ENCODE measurements at places on chromosomes 6 and 20.

GRCh38 chr6:43082806-43083655 is 6.9 kb downstream of the PTK7 start:
- no peak for DNase-seq

DNA sequence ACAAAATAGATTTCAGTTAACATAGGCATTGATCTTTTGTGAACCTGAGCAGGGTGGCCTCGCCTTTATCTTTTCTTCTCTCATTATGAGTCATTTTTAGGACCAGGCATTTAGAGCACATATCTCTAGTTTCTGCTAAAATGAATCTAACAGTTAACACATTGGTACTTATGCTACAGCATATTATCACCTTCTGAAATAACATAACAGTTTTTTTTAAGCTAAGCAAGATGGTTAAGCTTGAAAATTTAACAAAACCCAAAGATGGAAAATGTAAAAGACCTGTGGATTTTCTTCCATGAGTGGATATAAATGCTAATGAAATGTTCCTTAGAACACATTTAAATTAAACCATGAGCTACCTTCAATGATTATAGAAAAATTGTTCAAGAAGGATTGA is 487.1 kb upstream of the RNF217 start:
- no peak for DNase-seq

DNA sequence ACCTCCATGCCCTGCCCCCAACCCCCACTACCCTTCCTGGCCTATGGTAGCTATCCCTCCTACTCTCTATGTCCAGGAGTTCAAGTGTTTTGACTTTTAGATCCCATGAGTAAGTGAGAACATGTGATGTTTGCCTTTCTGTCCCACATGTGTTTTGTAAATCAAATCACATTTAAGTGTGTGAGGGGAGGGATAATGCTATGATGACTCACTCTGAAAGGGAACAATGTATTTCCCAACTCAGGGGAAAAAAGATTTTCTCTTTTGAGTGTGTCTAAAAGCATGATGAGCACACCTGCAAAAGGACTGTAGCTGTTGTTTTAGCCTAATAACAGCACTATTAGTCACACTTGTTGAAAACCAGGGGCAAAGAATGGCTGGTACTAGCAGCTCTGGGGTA is 193.7 kb downstream of the GJA10 start:
- no peak for DNase-seq

DNA sequence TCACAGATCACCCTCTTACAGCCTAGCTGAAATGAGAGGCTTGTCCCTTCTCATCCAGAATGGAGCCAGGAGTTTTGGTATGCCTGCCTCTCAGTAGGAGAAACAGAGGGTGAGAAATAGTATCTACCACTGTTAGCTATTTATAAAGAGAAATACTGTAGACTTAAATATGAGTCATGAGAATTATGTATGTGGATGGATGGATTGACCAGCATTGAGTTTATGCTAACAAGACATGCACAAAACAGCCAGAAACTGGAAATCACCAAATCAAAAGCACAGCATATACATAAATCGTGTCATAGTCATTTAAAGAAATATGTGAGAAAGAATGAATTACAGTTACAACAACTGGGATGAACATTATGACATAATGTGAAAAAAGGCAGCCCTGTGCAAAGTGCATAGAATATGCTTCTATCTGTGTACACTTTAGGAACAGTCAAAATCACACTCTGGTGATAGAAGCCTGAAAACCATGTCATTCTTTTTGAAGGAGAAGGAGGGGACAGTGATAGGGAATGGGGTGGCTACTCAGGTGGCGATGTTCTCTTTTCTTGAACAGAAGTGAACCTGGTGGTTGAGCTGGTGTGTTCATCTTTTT is 79.8 kb upstream of the KIF25 start:
- DNase-seq: no peak

DNA sequence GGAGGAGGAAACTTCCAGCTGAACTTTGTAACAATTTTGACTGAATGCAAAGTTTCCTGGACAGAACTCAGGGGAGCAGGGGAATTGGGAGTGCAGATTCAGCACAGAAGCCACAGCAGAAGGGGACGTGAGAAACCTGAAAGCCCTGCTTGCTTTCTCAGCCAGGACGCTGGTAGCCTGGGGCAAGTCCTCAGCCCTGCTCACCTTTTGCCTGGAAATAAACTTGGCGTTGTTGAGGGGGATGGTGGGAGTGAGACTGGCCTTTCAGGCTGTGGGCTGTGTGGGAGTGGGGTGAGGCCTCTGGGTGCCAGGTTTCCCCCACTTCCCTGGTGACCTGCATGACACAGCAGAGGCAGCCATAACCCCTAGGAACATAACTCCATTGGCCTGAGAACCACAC is 238.1 kb upstream of the HS3ST5 start:
- no peak for DNase-seq

DNA sequence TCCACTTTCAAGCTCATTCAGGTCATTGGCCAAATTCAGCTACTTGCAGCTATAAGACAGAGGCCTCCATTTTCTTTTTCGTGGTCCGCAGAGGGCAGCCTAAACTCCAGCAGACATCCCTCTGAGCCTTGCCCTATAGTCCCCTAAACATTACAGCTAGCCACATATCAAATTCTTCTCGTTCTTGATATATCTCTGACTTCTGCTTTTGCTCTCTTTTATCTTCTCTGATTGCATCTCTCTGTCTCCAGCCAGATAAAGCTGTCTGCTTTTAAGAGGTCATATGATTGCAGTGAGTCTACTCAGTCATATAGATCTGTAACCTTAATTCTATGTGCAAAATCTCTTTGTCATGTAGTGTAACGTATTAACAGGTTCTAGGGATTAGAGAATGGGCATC is 358.4 kb upstream of the RGS17 start:
- DNase-seq: no peak

- DNase-seq: no peak
Observed at GRCh38 chr20:11429168-11429567, 488.5 kb upstream of the BTBD3 start.

GRCh38 chr6:159493231-159493897 is 199.7 kb downstream of the SOD2 start:
- DNase-seq: no peak

- peak; percentile 50 for DNase-seq
Observed at GRCh38 chr20:13788167-13788834, 3.5 kb downstream of the NDUFAF5 start.

GRCh38 chr20:63216849-63217471 is 1.0 kb upstream of the YTHDF1 start:
- DNase-seq: no peak

- no peak for DNase-seq
Observed at GRCh38 chr6:135577059-135577538, 79.6 kb upstream of the AHI1 start.

- no peak for DNase-seq
Observed at GRCh38 chr6:13238017-13238416, 90.3 kb downstream of the TBC1D7 start.

DNA sequence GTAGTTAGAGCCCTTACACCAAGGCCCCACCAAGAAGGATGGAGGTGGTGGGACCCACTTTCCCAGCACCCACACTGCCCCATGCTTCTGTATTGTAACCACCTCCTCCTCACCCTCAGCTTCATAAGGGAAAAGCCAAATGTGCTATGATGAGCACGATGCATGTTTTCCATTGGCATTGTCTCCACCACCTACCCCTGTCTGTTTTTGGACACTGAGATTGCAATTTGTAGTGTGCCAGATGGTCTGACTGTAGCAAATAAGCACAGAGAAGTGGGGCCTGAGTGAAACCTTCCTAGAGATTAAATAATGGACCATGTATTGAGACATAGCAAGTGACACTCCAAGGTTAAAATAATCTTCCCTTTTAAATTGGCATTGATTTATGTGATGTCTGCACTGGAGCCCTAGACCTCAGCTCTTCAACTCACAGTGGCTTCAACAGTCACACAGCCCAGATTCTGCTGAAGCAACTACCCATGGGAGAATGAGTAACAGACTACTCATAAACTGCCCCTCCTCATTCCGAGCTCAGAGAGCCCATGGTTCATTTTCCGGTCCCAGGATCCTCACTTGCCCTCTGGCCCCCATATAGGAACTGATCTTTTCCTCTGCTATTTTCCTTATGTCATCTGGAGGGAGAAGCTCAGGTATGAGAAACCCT is 177.9 kb downstream of the COL9A1 start:
- DNase-seq: no peak

- DNase-seq: no peak
Observed at GRCh38 chr20:40584130-40584809, 104.8 kb downstream of the MAFB start.

DNA sequence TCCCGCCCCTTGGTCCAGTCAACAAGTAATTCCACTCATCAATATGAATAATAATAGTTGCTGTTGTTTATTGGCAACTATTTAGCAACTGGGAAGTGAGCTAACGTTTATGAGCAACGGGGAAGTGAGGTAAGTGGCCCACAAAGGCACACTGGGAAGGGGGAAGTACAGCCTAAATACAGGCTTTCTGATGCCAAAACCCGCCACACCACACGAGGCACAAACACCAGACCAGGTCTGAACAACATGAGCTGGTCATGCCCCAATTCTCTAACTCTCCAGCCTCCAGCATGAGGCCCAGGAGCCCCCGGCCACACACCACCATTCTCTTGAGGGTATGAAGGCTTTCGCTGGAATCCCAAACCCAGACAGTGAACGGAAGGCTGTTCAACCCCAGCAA is 50.8 kb downstream of the PREX1 start:
- DNase-seq: no peak

GRCh38 chr6:89727501-89727900 is 89.0 kb upstream of the LYRM2 start:
- no peak for DNase-seq

Measured in NCI-H2171 (cell line).